ENCODE measurements at places on chromosomes 3 and 15.

DNA sequence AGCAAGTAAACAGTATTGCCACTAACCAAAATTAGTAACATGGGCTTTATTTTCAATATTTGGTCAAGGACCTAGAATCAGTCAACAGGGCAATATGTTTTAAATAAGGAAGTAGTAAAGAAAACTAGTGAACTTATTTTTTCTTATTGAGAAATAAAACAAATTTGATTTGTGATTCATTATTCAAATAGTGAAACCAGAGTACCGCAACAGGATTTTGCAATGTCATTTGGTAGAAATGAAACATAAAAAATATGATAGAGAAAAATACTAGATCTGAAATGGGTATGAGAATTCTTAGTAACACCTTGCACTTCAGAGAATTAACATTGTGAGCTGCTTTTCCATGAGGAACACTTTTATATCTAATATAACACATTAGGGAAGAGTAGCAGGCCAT lies 291.8 kb upstream of the GBE1 start:
- no peak for DNase-seq

GRCh38 chr15:95475067-95475466 lies 855.4 kb upstream of the NR2F2 start:
- DNase-seq, result no peak

DNA sequence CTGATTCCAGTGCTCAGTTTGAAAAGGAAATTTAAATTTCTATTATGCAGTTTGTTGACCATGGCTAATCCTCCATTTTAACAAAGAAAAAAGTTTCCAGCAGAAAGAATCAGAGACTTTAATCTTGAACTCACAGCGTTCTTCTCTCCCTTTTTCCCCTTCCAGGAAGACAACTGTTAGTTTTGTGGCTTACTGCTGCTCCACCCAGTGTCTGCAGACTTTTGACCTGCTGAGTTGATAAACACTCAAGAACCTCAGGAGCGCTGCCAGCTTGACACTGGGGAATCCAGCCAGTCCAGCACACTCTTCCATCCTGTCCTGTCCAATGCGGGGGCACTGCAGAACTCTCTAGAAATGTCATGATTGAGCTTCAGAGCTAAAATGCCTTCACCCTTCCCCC lies 134.6 kb downstream of the LRRC28 start:
- DNase-seq, result peak; percentile 44

- no peak for DNase-seq
These were observed 556.1 kb upstream of the MDFIC2 start for GRCh38 chr3:70868561-70868960.

DNA sequence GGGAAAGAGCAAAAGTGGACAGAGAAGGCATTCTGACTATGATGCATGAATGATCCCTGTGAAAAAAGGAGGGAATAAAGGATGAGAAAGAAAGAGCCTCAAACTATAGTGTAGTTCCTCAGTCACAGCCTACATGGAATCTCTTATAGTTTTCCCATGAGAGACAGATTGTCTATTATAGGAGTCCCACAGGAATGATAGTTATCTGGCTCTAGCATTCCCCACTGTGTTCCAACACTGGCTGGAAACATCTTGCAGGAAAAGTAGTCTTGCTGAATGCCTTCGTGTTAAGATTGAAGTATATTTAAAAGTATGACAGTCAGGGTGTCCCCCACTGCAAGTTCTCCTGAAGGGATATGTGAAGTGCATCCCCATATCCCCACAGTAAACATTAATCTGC lies 641.5 kb upstream of the NECTIN3 start:
- no peak for DNase-seq

GRCh38 chr3:152879130-152879789 lies 44.3 kb downstream of the P2RY1 start:
- no peak for DNase-seq

GRCh38 chr15:71116942-71117341 lies 1.7 kb downstream of the THSD4 start:
- no peak for DNase-seq

All from HAP-1 (cell line).